Epithelial cell of esophagus (primary cell): ENCODE measurements at places on chromosomes 3 and 15.
A peak's percentile ranks its signal among the peaks of the same experiment; 100 is the strongest.

GRCh38 chr15:79724804-79725203 lies 172.0 kb downstream of the MTHFS start:
- DNase-seq, result no peak

- peak; percentile 17 for DNase-seq
These were observed 192.7 kb upstream of the LRIG1 start for GRCh38 chr3:66693461-66694031.

DNA sequence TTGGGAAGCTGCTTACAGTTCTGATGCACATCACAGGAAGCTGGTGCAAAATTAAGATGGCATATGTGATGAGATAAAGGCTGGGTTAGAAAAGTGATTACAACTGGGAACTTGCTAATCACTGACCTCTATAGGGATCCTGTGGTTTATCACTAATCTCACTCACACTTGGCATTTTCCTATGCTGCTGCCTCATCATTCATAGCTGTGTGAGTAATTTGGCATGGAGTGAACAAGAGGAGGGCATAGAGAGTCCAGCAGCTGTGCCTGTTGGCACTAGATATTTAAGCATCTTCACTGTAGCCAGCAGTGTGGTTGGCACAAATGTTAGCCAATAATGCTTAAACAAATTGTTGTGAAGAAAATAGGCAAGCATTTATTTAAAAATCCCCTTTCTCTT lies 217.7 kb upstream of the CGNL1 start:
- DNase-seq, result peak; percentile 72

DNA sequence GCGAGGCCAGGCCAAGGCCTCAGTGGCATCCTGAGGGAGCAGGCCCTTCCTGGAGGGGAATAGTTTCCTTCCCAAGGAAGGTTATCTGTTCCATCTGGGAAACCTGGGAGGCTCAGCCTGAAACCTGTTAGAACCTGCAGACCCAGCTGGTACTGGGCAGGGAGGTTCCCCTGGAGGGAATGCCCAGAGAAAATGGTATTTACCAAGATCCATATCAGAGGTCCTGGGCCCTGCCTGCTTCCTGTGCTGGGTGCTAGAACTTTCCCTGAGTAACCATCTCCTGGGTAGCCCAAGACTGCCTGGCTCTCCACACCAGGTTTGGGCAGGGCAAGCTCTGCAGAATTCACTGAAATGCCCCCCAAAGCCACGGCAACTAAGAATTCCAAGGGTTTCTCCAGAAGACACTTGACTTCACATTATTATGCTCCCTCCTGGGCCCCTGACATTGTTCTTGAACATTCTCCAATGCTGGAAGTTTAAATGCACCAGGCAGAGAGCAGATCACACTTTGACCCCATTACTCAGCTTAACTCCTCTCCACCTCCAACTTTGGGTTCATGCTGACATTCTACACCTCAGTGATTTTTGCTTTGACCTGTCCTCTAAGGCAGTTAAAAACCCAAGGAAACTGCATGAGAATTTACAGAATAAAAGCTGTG lies 2.0 kb downstream of the CA12 start:
- DNase-seq, result peak; percentile 41

GRCh38 chr15:99485992-99486370 lies 79.8 kb upstream of the MEF2A start:
- no peak for DNase-seq

DNA sequence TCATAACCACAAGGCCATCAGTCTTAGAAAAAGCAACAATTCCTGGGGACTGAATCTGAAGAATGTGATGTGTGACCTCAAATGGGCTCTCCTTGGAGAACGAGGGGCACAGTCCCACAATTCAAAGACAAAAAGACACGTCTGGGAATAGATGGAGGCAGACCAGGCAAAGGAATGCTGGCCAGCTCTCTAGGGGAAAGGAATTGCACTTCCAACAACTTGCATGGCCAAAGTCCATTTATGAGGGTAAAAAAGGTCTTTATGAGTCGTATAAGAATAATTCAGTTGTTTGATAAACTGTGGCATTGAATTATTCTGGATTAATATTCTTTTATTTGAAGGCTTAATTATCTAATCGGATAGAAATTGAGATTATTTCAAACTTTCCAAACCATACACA lies 180.5 kb upstream of the FEZF2 start:
- DNase-seq, result no peak

DNA sequence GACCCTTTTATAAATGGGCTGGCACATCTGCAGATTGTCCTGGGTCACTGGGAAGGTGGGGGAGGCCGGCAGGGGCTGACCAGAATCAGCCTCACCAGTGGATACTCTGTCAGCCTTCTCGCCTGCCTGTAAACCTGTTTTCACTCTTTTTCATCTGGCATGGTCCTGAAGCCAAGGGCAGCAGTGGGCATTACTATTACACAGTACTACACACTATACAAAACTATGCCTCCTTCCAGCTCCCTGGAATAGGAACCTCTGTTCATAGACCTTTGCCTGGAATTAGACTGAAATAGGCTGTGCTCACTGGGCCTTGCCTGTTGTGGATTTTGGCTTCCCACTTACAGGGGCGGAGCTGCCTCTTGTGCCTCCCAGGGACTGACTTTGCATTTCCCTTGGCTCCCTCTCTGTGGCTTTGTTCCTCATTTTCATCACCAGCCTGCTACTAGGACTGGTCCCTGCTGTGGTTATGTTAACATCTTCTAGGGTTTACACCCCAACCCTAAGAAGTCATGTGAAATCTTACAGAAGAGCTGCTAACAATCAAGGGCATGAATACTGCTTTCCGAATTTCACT lies 120.7 kb downstream of the FNDC3B start:
- DNase-seq, result no peak

- no peak for DNase-seq
These were observed 177.9 kb upstream of the DPH6 start for GRCh38 chr15:35723852-35724251.

- DNase-seq, result no peak
These were observed 34.0 kb upstream of the GRIP2 start for GRCh38 chr3:14574183-14574582.

GRCh38 chr15:50280271-50280670 lies 14.7 kb upstream of the HDC start:
- DNase-seq, result peak; percentile 60

DNA sequence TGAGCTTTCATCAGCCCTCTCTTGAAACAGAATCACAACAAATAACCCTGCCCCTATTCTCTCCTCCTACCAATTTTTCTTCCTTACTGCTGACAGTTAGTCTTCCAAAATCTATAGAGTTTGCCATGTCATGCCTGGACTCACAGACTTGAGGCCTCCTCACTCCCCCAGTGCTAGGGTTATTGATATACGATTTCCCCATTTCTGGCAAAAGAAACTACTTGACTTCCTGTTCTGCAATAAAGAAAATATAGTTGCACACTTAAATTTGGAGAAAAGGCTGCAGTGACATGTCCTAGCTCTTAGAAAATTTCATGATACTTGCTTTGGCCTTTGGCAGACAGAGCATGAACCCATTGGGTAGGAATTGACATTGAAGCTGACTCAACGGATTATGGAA lies 75.9 kb downstream of the CYP19A1 start:
- DNase-seq, result no peak

DNA sequence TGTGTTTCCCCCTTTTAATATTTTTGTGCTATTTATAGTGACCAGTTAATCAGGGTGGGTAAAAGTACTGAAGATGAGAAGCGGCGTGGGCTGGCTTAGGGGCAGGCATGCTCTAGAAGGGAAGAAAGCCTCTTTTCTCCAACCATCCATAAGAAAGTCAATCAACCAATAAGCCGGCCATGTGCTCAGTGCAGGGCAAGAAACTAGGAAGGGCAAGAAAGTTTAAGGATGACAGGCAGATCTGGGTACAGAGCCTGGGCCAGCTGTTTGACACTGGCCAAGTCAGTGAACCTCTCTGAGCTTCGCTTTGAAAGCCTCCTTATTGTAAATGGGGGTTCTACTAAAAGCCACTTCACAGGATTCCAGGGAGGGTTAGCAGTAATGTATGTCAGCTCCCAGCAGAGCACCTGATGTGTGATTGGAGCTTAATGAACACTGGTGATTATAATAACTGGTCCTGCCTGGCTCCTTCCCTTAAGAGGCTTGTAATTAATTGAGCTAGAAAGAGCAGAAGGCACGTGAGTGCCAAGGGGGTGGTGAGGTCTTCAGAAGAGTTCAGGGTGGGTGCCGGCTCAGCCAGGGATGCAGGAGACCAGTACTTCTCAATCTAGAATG lies 5.7 kb upstream of the CHRNA3 start:
- no peak for DNase-seq

GRCh38 chr15:30990446-30991254 lies 778 bp downstream of the MTMR10 start:
- DNase-seq, result peak; percentile 27

DNA sequence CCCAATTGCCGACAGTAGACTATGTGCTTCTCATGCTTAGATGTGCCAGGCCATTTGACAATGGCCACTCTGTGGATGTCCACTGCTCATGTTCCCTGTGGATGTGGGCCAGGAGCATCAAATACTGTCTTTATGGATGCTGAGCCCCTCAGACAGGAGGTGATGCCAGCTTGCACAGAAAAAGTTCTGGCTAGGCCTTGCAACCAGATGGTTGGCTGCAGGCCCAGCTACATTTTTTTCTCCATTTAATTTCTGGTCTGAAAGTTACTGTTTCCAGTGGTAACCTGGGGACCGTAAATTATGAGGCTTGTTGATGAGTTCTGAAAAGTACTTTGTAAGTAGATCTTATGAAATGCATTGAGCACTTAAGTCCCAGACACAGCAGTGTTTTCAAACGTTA lies 228.5 kb downstream of the CHL1 start:
- no peak for DNase-seq

DNA sequence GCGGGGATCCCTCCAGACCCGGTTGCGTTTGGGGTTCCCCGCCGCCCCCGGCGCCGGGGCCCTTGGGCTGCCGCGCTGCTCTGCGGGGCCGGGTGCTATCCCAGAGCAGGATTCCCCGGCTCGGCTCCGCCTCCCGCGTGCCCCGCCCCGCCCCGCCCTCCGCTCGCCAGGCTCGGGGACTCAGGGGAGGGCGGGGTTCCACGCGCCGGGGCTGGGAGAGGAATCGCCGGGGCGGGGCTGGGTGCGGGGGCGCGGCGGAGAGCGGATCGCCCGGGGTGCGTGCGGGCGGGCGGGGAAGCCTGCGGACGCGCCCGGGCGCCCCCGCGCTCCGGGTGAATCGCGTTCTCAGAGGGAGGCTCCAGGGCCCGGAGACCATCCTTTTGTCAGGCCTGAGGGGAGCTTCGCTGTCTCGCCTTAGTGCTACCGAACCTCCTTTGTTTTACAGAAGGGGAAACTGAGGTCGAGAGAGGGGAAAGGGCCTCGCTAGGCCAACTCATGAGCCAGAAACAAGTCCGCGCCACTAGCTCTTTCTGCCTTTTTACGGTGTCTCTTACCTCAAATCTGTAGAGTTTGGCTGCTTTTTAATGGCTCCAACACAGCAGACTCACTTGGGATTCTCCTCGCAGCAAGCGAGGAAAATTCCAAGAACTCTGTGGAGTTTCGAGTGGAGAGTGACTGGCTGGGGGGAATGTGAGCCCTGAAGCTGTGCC lies at the start of gene TMEM158:
Gene TMEM158 (minus strand): TSS at position 82 of the 710 bp plus-strand sequence. CDS start 260 bp downstream, outside the sequence.
- DNase-seq, result peak; percentile 88

DNA sequence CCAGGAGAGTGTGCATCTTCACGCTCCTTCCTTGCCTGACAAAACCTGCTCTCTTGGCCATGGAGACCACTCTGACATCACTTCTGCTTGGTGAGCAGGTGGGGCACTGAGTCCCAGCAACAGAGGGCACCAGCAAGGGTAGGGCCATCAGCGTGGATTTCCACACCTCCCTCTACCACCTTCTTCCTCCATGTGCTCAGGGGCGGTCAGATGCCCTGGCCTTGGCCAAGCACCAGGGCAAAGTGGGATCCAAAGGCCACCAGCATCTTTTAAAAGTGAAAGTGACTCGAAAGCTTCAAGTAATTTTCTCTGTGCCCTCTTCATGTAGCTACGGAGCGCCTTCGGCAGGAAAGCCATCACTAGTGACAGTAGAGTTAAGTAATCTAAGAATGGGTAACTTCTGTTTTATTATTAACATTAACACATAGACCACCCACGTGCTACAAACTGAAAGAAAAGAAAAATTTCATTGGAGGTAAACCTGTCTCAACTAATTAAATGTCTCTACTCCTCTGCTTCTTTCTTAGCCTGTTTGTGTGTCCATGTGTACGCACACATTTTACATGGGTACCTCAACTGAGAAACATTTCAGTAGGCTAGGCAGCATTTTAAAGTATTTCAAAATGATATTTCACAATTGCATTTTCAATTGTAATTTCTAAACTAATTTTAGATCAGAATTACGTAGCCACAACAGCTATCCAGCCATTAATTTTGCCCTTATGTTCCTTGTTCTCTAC lies 57.9 kb downstream of the CHSY1 start:
- DNase-seq, result no peak

GRCh38 chr3:55654123-55654760 lies 167.1 kb upstream of the WNT5A start:
- DNase-seq, result no peak

DNA sequence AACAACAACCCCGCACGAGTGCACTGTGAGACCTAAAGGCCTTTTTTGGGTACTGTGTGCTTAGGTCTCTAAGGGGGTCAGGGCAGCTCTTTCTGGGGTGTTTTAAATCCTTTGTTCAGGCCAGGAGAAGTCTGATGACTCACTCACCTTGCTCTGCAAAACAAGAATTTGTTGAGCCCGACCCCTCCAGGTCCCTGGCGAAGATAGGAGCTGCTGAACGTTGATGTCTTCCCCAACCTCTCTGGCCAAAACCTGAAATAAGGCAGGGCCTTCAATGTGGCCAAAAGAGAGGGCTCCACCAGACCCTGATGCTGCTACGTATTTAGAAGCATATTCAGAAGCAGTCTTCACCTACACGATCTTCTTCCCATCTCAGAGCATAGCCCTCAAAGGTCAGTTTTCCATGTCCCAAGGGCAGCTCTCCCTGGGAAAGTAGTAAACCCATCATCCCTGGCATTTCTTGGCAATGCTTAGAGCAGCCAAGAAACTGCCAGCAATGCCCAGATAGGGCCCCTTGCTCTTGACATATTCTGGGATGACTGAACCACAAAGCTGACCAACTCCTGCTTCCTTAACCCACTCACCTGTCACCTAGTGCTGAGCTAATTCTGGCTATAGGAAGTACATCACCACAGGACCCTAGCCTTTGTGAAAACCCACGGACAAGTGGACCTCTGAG lies 27.1 kb downstream of the CCDC13 start:
- DNase-seq, result no peak

DNA sequence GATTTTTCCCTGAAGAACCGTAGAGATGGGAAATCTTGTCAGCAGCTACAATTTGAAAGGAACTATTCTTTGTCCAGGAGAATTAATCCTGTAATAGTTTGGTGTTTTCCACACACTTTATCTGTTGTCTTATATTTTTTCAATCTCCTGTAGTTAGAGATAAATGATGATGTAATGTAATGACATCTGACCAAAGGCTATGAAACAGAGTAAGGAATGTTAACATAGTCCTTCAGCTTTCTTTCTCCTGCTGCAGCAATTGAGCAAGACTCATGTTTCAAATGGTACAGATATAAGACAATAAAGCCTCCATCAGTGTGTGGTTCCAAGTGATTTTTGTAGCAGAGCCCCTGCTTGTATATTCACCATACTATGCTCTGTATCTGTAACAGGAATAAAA lies 1028.4 kb downstream of the SI start:
- DNase-seq, result no peak

- no peak for DNase-seq
These were observed 19.5 kb downstream of the PRKCD start for GRCh38 chr3:53180305-53181023.

GRCh38 chr3:159724627-159725026 lies 264.0 kb upstream of the IL12A start:
- DNase-seq, result peak; percentile 57
